OCI-LY7 (cell line): ENCODE measurements at places on chromosomes 3 and 15. TPM values are rescaled to one million over a fixed set of nuclear protein-coding genes. Genes with fewer than 3 reads are reported as not detected.
A peak's percentile ranks its signal among the peaks of the same experiment; 100 is the strongest.

PYGO1 gene
- total RNA-seq: not detected in 2 replicates

MRPS11 gene
- 82.6 and 84.0 TPM in 2 replicates for total RNA-seq

DNA sequence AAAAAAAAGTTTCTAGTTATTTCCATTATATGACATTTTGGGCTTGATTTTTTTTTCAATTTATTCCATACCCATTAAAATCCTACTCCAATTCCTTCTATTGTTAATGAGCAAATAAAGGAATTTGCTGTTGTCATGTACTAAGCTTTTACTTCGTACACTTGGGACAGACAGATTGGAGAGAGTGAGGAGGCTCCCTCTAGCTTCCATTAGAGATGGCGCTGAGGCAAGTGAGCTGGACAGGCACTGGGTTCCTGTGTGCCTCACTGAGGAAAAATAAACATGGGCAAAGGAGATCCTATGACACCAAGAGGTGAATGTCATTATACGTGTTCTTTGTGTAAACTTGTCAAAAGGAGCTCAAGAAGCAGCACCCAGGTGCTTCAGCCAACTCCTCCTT, 441.1 kb upstream of the MDFIC2 start:
- no peak for DNase-seq

ZBTB47 gene
- not detected in 2 replicates for total RNA-seq

DNA sequence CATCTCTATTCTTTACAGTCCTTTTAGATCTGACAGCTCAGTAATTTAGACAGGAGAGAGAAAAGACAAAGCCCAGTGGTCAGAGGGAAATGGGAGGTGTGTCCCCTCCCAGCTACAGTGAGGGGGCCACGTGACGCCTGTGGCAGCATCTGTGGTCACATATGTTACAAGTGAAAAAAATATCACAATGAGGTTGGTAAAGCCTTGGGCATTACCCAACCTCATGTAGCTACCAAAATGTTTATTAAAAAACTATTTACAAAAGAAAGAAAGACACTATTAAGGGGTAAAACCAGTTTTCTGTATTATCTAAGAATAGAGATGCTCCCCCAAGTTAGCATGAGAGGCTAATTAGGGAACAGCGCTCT, 42.9 kb upstream of the PLCL2 start:
- peak; percentile 74 for DNase-seq

GRCh38 chr3:49903451-49904424, at the start of gene MST1R:
TSS of gene MST1R (minus strand) at chr3:49903873. CDS start at chr3:49903609, 264 bp downstream.
- no peak for DNase-seq

DNA sequence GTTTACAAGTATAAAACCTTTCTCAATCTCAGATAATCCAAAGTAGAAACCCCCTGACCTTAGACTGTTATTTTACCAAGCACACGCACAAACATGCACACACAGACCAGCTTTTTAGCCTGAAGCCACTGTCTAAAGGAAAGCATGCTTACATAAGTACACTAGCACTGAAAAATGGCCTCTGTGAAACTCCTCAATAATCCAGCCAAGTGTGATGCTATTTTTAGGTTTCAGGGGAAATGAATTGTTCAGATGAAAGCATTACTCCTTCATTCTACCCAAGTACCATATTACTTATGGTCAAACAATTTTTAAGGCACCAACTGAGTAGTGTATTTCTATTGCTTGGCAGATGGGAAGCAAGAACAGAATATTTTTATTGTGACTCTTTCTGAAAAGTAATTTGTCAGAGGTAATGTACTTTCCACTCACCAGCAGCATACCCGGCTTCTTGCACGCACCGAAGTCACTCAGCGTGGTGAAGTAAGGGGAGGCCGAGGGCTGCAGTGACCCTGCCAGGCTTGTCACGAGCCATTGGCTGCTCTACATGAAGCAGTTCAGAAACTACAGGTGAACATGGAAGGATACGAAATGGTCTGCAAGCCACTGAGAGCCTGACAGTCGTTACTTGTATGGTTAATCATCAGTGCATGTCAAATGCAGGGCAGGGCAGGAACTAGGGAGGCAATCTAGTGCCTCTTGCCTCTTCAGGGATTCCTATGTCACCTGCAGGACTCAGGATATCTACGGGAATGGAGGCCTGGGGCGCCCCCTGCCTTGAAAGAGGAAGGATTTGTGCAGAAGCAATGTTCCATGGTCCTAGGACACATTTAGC, 106.7 kb downstream of the GABRB3 start:
- peak; percentile 9 for DNase-seq

DNA sequence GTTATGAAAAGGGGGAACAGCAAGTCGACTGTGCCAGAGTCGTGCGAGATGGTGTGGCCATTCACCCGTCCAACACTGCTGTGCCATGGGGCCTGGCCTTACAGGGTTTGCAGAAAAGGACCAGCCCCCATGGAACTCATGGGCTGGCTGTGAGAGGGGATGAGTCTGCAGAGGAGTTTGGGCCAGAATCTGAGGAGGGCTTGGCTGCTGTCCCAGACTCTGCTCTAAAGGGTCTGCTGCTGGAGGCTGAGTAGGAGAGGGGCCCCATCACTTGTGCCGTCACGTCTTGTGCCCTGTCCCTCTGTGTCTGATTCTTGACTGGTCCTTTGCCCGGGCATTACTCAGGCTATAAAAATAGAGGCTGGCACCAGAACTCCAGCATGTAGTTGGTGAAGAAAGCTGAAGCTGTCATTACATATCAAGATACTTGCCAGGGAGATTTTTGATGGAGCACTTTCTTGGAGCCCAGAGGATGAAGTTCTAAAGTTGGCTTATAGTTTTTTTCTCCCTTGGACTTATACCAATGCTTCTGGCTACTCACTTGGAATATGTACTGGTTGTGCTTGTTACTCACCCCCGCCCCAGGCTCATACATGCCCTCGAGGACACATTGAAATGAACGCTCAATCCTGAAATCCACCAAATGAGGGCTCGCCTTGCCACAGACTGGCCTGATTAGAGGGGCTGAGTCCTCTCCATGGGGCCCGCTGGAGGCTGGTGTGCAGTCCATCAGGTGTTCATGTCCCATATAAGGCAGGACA, 10.2 kb downstream of the PXYLP1 start:
- DNase-seq: no peak

GRCh38 chr3:127665586-127665985, 7.2 kb upstream of the ABTB1 start:
- DNase-seq: no peak

CPNE9 gene
- 0.22 TPM in 1 of 2 replicates, not detected in the other for total RNA-seq

ATP10A gene
- total RNA-seq: 0.06 TPM in 1 of 2 replicates, not detected in the other

DNA sequence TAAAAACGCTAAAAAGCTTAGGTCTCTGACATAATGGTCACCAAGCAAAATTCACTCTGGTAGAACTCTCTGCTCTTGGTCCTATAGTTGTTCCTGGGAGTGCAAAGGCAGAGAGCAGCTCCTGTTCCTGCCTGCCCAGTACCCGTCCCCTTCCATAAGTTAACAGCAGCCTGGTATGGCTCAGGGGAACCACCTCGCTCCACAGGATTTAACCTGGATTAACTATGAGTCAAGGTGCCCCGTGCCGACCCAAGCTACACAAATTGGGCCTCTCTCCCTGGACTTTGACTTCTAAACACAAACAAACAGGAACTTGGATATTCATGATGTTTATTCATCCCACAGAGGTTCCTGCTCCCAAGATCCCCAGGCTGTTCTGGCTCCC, 32.1 kb downstream of the SCAP start:
- no peak for DNase-seq

CYP11A1 gene
- total RNA-seq: not detected in 2 replicates

TMOD2 gene
- total RNA-seq: 0.11 and 0.44 TPM in 2 replicates

GRCh38 chr15:96334017-96334704, 3.7 kb downstream of the NR2F2 start:
- DNase-seq: no peak

GRCh38 chr3:187445356-187445755, 77.2 kb downstream of the RTP4 start:
- no peak for DNase-seq

DNA sequence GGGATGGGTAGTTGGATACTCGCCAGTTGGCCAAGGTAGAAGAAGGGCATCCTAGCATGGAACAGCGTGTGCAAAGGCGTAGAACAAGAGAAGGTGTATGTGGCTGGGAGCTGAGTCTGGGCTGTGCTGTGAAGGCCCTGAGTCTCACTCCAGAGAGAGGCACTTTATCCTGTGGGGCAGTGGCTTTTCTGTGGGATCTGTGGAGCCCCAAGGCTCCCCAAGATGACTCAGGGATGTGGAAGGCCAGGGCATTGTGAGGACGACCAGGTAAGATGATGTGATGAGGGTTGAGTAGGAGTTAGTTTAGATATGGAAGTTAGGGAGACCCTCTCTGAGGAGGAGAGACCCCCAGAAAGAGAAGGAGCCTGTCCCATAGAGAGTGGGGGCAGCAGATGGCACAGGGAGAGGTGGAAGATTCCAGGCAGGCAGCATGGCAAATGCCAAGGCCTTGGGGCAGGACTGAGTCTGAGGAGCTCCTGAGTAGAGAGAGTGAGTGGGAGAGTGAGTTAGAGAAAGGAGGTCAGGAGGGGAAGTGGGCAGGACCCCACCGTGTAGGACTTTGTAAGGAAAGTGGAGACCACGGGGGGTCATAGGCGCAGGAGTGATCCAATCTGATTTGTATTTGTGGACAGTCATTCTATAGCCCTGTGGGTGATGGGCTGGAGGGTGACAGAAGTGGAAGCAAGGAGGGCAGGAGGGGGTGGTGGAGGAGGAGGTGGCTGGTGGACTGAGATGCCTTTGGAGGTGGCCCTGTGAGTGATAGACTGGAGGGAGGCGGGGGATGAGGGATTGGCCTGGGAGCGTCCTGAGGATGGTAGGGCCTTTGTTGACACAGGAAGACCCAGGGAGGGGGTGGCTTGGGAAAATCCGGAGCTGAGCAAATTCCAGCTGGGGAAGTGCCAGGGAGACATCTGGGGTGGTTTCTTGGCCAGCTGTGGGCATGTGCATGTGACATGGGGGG, 50.3 kb downstream of the FBLN2 start:
- DNase-seq: no peak
